COR-L47 (cell line): ENCODE measurements at places on chromosomes 3 and 15.

- no peak for DNase-seq
Measured at GRCh38 chr3:168803536-168803935, 707.8 kb upstream of the GOLIM4 start.

GRCh38 chr3:42202217-42202865 is 63.6 kb downstream of the CCK start:
- DNase-seq, result no peak

DNA sequence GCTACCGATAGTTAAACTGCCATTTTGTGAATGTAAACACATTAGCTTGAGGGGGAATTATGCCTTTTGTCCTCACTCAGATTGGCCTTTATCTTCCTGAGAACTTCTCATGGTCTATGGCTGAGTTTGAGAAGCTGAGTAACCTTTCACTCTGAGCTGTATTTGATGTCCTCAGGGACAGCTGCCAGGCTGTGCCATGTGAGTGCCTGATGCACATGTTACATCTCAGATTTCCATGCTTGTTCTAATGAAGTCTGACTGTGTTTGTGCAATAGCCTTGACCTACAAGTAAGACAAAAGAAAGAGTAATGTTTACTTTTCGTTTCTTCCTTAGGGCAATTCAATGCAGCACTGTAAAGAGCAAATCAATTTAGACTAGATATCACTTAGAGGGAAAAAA is 44.1 kb upstream of the ARL6 start:
- no peak for DNase-seq

DNA sequence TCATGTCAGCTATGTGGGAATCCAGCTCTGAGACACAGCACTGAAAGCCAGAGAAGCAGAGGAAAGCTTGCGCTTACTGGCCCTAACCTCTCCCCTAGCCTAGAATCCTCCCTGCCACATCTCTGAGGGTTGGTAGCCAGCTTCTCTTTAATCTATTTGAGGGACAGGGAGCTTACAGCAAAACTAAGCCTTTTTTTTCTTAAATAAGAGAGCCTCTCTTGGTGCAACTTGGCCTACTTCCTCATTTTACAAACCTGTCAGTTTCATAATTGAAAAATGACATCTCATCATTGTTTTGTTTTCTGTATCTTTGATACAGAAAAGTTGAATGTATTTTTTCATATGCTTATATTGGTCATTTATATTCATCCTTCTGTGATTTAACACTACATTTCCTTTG is 193.9 kb downstream of the ZNF621 start:
- no peak for DNase-seq

DNA sequence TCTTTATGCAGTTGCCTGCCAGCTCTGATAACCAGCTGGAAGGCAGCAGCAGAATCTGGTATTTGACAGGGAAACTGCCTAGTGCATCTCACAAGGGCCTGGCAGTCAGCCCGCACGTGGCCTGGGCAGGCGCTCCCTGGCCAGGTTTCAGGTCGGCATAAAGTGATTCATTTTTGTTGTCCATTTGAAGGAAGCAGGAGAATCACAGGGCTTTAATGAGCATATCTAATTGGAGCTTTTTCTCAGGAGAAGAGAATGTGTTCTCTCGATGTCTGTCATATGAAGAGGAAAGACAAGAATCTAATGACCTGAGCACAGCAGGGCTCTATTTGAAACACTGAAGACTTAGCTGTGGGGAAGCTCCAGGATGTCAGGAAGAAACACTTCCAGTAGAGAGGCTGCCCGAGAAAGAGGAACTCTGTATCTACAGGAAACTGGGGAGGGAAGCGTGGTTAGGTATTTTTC is 98.8 kb upstream of the MB21D2 start:
- peak; percentile 97 for DNase-seq

DNA sequence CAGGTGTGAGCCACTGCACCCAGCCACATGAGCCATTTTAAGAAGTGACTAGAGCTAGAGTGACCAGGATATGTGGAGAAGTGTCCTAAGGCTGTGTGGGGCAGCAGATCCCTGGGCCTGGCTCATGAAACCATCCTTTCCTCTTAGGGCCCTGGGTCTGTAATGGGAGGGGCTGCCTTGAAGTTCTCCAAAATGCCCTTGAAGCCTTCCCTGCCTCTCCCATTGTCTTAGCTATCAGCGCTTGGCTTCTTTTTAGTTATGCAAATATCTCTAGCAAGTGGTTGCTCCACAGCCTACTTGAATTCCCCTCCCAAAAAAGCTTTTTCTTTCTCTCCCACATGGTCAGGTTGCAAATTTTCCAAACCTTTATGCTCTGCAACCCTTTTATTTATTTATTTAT is 112.4 kb upstream of the SPATA16 start:
- DNase-seq, result no peak

GRCh38 chr3:129605922-129606635 is 397 bp downstream of the PLXND1 start:
- DNase-seq, result peak; percentile 90

DNA sequence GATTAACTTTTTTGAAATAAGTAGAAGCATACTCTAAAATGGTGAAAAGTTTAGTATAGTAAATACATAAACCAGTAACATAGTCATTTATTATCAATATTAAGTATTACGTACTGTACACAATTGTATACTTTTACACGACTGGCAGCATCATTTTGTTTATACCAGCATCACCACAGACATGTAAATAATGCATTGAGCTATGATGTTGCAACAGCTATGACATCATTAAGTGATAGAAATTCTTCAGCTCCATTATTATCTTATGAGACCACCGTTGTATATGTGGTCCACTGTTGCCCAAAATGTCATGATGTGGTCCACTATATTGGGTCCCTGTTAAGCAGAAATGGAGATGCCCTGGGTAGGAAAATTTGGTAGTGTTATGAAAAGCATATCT is 51.3 kb downstream of the DRD3 start:
- DNase-seq, result no peak
